ENCODE measurements at places on chromosomes 6 and 20. TPM values are rescaled to one million over a fixed set of nuclear protein-coding genes. Genes with fewer than 3 reads are reported as not detected.

Gene NMBR
- not detected for total RNA-seq

Gene SIRPB1
- not detected for total RNA-seq

Gene LRRC73
- not detected for total RNA-seq

Gene STMND1
- total RNA-seq, result not detected

Gene GPR6
- 0.63 TPM for total RNA-seq

Gene DPM1
- total RNA-seq, result 60.8 TPM

Gene BANF2
- not detected for total RNA-seq

Gene CLDN20
- total RNA-seq, result not detected

Gene HLA-DQB1
- under 0.01 TPM for total RNA-seq

Gene ELOVL4
- 4.8 TPM for total RNA-seq

Gene CFAP206
- 0.14 TPM for total RNA-seq

Gene MANEA
- 13.7 TPM for total RNA-seq

Gene MYT1
- total RNA-seq, result 2.1 TPM

Gene DEFB110
- not detected for total RNA-seq

Gene PPT2
- 25.5 TPM for total RNA-seq

Gene CYB5R4
- total RNA-seq, result 12.7 TPM

Gene SMPDL3A
- total RNA-seq, result 1.8 TPM

Gene GSTA2
- not detected for total RNA-seq

Gene LGSN
- 0.07 TPM for total RNA-seq

Gene ID4
- total RNA-seq, result 3.5 TPM

Gene PHACTR3
- total RNA-seq, result 0.03 TPM

Gene HLA-DOA
- total RNA-seq, result 6.1 TPM

Gene MKKS
- total RNA-seq, result 14.6 TPM

Gene LAMP5
- 1.4 TPM for total RNA-seq

Gene ACTL10
- total RNA-seq, result 1.4 TPM

Gene OR2B2
- not detected for total RNA-seq

Gene ANKRD66
- total RNA-seq, result not detected

Gene TASP1
- total RNA-seq, result 7.9 TPM

Gene LPIN3
- 6.7 TPM for total RNA-seq
